ENCODE measurements at places on chromosomes 6 and 20.
A peak's percentile ranks its signal among the peaks of the same experiment; 100 is the strongest.

DNA sequence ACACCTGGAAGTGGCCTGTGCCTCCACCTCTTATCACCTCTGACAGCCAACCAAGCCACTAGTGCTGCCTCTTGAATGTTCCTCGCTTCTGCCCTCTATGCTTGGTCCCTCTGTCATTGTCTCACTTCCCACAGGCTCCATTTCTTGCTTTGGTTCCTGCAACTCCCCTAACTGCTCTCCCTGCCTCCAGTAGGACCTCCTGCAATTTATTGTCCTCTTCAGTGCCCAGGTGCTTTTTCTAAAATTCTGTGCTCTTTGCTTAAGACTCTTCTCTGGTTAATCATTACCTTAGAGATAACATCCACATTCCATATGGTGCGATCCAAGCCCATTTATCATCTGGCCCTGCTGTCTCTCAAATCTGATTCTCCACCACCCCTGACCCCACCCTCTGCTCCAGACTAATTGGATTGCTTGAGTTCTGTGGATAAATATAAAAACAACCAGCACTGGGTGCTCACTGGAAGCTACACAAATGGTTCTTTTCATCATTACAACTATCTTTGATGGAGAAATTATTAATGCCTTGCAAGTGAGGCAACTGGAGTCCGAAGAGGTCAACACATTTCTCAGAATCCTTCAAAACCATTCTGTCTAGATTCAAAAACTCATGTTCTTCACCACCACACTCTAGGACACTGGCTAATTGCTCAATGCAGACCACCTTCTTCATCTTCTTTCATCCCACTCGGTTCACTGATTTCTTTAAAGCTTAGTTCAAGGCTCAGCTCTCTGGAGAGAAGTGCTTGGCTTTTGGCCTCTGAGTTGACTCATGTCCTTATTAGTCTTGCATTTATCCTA is 47.2 kb downstream of the FOXA2 start:
- no peak for DNase-seq

- DNase-seq = no peak
These were observed 18.1 kb upstream of the SLC9A8 start for GRCh38 chr20:49794336-49795134.

- DNase-seq = no peak
These were observed 2.6 kb downstream of the UBE2V1 start for GRCh38 chr20:50110141-50111047.

DNA sequence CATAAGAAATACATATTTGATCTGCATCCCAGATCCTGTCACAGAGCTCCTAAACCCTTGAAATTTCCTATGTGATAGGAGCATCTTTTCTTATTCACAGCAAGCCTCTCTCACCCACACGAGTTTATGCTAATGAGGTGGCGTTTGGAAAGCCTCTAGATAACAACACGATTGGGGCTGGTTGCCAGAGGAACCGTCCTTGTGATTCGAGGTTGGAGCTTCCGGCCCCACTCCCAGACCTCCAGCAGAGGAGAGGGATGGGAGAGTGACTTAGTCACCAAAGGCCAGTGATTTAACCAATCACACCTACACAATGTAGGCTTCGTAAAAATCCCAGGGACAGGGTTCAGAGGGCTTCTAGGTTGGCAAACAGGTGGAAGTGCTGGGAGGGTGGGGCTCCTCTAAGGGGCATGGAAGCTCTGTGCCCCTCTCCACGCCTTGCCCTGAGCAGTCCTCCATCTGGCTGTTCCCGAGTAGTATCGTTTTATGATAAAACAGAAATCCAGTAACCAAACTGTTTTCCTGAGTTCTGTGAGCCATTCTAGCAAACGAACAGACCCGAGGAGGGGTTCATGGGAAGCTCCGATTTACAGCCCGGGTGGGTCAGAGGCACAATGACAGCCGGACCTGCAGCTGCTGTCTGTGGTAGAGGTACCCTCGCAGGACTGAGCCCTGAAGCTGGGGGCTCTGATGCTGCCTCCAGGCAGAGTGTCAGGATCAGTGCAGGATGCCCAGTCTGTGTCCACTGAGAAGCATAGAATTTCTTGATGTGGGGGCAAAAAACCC is 238.1 kb upstream of the ARID1B start:
- no peak for DNase-seq

GRCh38 chr6:128557081-128557480 is 36.7 kb upstream of the PTPRK start:
- DNase-seq = no peak

GRCh38 chr20:25025986-25026605 is 31.8 kb downstream of the ACSS1 start:
- DNase-seq = peak; percentile 10

GRCh38 chr6:142074516-142074915 is 58.2 kb upstream of the GJE1 start:
- no peak for DNase-seq

DNA sequence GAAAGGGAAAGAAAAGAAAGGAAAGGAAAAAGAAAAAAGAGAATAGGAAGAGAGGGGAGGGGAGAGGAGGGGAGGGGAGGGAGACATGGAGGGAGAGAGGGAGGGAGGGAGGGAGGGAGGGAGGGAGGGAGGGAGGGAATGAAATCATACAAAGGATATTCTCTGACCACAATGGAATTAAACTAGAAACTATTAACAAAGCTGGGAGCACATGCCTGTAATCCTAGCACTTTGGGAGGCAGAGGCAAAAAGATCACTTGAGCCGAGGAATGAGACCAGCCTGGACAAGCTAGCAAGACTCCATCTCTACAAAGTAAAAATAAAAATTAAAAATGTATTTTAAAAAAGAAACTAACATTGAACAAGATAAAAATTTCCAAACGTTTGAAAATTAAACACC is 62.8 kb downstream of the ILRUN start:
- no peak for DNase-seq
